Left lobe of liver (tissue), 2 donors: ENCODE measurements at places on chromosomes 5 and 9.

- no peak for DNase-seq
Measured at GRCh38 chr9:80554856-80555255, 983.1 kb downstream of the TLE4 start.

- DNase-seq, result no peak
Measured at GRCh38 chr9:95954940-95955339, 79.4 kb downstream of the ERCC6L2 start.

DNA sequence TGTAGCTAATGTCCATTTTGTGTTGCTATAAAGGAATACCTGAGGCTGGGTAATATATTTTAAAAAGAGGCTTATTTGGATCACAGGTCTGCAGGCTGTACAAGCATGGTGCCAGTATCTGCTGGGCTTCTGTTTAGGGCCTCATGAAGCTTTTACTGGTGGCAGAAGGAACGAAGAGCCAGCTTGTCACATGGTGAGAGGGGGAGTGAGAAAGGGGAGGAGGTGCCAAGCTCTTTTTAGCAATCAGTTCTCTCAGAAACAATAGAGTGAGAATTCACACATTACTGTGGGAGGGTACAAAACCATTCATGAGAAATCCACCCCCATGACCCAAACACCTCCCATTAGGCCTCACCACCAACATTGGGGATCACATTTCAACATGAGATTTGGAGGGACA, 340.9 kb downstream of the RASEF start:
- DNase-seq, result no peak

- DNase-seq, result no peak
Measured at GRCh38 chr5:92694067-92694466, 887.0 kb downstream of the NR2F1-AS1 start.

GRCh38 chr9:123175854-123176629, 92.3 kb downstream of the STRBP start:
- DNase-seq, result no peak

DNA sequence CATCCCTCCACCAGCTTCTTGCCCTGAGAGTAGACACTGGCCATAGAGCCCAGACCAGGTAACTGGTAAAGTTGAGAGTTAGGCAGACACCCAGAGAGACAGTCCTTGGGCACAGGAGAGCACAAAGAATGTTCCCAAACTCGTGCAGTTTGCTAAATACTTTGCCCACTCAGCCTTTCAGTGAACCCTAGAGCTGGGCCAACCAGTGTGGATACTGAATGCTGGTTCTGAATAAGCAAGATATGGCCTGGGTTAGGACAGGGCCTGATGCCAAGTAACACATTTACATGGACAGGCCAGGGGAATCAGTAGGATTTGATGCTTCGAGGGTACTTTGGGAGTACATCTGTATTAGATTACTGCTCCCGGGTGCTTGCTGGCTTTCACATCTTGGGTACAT, 185.4 kb downstream of the SH3GL2 start:
- DNase-seq, result no peak

DNA sequence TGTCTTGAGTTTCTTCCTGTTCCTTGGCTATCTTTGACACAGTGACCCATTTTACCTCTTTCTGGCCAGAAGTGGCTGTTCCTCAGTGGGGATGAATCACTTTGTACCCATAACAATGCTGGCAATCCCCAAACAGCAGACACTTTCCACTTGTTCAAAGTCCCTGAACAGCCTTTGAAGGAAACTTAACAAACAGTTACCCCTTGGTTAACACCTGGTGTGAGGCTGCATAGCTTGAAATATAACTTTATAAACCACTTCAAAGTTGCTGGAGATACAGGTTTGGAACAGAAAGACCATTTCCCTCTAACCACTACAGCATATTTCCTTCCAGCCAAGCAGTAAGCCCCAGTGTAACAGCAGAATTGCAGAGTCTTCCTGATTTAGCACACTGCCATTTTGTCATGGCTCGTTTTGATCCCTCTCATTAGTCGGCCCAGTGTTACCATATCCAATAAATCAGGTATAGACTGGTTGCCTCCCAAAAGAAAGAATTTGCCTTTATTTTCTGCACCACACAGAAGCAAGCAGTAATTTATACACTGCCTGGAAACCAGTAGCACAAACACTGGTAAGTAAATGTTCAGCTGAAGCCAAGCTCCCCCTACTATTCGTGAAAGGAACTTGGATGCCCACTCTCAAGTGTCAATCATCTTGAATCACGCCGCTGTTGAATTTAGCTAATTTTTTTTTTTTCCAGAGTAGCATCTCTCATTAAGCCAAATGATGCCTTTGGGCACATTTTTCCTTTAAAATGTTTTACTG, 225.9 kb downstream of the PIK3R1 start:
- DNase-seq, result no peak

DNA sequence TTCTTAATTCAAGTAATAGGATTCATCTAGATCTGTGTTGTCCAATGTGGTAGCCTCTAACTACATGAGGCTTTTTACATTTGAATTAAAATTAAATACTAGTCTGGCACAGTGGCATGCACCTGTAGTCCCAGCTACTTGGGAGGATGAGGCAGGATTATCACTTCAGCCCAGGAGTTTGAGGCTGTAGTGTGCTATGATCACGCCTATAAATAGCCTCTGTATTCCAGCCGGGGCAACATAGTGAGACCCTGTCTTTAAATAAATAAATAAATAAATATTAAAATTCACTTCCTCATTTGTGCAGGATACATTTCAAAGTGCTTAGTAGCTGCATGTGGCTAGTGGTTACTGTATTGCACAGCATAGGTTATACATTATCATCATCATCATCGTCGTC, 91.8 kb downstream of the UBE2R2 start:
- no peak for DNase-seq
